ENCODE measurements at places on chromosomes 12 and 14.

- no peak for DNase-seq
Observed at GRCh38 chr12:128978067-128978466, 124.8 kb downstream of the GLT1D1 start.

- DNase-seq: no peak
Observed at GRCh38 chr14:97517566-97518234, 720.5 kb downstream of the VRK1 start.

DNA sequence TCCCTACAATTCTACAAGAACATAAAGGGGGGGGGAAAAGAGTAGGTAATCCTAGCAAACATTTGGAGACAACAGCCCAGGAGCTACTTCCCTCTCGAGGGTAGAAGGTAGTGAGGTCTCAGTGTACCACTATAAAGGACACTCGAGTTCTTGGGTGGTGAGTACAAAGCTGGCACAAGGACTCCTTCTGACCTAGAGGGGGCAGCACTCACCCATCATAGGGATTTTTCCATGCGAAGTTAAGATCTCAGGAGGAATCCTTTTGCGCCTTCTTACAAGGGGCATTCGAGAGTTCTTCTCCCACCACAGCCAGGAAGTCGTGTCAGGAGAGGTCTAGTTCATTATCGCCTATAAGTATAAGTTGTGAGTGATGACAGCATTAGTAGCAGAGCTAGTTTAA lies 200.2 kb upstream of the RBM19 start:
- DNase-seq: no peak

DNA sequence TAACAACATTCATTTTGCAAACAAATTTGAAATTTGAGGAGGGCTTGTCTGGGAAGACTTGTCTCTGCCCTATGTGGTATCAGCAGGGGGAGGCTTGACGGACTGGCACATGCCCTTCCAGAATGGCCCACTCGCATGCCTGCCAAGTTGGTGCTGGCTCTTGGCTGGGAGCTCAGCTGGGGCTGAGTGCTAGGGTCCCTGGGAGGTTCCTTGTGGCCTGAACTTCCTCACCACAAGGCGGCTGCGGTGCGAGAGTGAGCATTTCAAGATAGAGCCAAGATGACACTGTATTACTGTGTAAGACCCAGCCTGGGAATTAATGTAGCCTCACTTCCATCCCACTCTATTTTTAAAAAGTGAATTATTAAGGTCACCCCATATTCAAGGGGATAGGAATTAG lies 271.6 kb upstream of the PLEKHG7 start:
- no peak for DNase-seq

GRCh38 chr14:103562429-103563225 lies at the start of the genes BAG5 and COA8:
BAG5 (minus strand) TSS chr14:103562657; CDS start chr14:103561164, 1,493 bp downstream.
COA8 (plus strand) TSS chr14:103562960; CDS start chr14:103563002, 42 bp downstream.
- DNase-seq: peak; percentile 88

DNA sequence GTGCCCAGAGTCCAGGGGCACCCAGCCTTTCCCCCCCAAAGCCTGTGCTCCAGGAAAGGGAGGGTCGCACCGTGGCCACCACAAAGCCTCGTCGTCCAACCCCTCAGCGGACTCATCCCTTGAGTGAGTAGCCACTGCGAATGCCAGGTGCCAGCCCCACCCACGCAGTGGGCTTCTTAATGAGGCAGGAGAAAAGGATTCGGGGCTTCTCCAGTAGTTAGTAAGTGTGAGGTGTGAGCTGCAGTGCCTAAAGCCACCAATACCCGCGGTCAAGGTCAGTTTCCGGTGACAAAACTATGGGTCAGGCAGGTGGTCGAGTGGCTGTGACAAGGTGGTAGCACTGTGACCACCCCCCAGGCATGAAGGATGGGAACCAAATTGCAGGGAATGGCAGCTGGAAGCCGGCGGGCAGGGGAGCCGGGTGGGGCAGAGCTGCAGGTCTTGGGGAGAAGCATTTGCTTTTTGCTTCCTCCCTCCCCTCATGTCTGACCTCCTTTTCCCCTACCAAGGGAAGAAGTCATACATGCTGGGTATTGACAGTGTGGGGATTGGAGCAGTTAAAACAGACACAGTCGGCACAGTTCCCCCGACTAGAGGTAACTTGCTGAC lies 8.0 kb downstream of the RAN start:
- peak; percentile 47 for DNase-seq

GRCh38 chr12:91077228-91077954 lies 19.6 kb upstream of the KERA start:
- DNase-seq: no peak

- no peak for DNase-seq
Observed at GRCh38 chr14:73829526-73830431, 21.9 kb upstream of the PTGR2 start.

- DNase-seq: no peak
Observed at GRCh38 chr12:57451233-57451778, 3.8 kb upstream of the INHBE start.

DNA sequence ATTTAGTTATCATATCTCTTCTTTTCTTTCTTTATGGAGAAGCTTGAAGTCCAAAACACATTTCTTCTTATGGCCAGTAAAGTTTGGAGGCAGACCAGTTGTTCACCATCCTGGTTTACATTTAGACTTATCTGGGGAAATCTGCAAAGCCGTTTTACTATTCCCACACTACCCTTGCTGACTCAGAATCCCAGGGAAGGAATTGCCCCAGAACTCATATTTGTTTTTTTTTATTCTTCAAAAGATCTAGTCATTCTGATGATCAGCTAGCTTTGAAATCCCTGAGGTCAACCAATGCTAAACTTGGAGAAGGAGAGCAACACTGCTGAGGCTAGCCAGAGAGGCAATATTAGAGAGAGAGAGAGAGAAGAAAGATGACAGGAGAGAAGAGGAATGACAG lies 12.3 kb upstream of the LMO3 start:
- DNase-seq: no peak

- DNase-seq: no peak
Observed at GRCh38 chr14:50796390-50796789, 34.6 kb downstream of the NIN start.

DNA sequence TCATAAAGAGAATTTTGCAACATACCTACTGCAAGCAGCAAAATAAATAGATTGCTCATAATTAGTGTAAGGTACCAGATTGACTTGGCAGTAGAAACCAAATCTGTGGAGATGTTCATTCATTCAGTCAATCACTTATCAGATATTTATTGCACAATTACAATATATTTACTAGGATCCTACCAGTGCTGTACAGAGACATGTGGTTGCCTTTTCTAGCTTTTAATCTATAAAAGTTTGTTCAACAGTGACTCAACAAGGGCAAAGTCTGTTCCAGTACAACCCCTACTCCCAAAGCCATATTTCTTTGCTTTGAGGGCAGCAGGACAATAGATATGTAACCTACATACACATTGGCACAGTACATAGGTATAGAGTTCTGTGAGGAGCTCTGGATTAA lies 27.3 kb downstream of the ABCD2 start:
- no peak for DNase-seq

- DNase-seq: no peak
Observed at GRCh38 chr12:53991077-53991460, 6.1 kb downstream of the HOXC10 start.

DNA sequence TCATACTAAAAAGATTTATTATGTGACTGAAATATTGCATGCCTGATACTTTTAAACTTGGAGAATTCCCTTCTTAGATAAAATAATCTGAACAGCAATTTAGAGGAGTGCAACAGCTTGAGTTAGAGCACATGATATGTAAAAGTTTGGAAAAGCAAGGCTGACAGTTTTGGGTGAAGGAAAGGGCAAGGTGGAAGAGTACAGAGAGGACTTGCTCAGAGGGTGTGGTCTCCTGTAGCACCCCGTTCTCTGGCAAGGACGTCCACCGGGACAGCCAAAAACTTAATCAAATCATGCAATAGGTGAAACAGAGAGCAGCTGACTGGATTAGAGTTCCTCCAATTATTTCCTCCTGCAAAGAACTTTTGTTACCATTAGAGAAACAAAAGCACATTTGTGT lies 65.2 kb upstream of the PDZRN4 start:
- peak; percentile 83 for DNase-seq

DNA sequence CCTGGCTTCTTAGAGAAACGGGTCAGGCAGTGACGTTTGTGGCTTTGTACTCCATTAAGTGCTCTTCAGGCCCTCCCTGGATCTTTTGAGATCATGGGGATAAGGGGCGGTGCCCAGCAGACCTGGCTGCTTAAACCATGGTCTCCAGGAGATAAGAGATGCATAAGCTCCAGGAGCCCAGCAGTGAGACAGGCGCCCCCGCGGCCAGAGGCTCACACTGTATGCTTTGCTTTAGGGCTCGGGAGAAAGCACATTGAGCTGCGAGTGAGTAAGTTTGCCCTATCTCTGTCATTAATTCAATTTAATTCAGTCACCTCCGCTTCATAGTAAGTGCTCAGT lies 359.5 kb downstream of the CACNA1C start:
- DNase-seq: peak; percentile 60

DNA sequence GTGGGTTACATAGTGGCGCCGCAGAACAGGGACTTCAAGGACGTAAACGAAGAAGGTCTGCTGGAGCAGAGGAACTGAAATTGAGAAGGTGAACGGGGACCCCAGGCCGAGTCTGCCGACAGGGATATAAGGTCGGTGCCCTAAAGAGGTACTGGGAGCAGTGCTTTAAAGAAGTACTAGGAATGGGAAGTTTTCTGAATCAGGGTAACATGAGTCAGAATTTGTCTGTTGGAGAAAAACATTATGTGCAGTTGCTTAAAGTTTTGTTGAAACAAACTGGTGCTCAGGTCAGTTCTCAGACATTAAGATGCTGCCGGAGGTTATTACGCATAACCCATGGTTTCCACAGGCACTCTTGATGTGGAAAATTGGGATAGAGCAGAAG lies 14.8 kb upstream of the SLC10A1 start:
- DNase-seq: no peak

- DNase-seq: no peak
Observed at GRCh38 chr14:91135039-91135438, 21.2 kb downstream of the DGLUCY start.

DNA sequence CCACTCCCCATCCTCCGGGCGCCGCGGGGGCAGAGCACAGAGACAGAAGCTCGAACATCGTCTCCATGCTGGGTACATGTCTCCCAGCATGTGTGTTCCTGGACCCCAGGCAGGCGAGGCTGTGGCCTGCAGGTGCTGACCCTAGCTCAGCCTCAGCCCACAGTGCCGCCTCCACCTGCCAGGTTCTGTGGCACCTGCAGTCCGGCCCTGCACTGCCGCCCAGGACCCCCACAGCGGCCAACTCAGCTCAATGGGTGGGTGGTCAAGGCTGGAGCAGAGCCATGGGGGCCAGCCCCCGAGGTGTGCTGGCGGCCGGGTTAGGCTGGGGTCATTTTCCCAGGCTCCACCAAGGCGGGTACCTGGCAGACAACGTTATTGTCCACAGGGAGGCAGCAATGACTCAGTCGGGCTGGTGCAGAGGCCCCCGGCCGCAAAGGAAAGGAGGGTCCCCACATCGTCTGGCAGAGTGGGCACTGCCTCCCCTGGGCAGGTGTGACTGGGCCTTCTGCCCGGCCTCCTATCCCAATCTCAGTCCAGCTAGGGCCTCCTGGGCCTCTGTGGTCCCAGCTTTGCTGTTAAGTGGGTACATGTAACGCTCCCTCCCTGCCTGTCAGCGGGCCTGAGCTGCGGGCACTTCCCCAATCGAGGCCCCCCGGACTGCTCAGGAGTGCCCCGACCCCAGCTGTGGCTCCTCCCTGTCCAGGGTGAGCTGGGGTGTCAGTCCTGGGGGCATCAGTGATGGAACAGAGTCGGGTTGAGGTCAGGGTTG lies 20.2 kb upstream of the NUDT14 start:
- no peak for DNase-seq

GRCh38 chr14:27485193-27485592 lies 887.4 kb upstream of the NOVA1 start:
- DNase-seq: no peak

DNA sequence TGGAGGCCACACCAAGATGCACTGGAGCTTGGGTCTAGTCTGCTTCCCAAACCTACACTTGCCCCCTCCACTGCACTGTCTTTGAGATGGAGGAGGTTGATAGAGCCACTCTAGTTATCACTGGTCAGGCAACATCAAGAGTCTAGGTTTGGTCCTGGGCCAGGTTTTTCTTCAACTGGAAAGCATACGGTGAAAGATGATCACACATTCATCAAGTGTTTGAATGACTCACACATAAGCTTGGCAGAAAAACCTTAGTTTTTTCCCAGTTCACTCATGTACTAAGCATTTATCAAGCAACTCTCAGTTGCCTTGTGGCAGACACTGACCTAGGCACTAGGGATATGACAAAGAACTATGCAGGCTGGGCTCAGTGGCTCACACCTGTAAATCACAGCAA lies 84.5 kb downstream of the PLEKHG3 start:
- DNase-seq: no peak

DNA sequence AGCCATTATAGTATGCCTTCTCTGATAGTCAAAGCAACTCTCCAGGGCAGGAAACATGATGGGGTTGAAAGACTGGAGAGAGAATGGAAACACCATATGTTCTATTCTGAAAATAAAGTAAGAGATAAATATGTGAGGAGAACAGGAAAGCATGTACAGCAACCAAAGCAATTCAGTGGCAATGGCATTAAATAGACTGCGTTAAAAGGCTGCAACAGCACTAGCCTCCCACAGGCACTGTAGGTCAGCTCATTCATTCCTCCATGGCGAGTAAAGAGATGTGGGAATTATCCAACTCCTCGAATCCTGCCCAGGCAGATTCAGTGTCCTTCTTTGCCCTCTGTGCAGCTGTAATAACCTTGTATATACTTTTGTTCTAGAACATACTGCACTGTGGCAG lies 43.8 kb downstream of the ANO6 start:
- DNase-seq: no peak

- no peak for DNase-seq
Observed at GRCh38 chr14:73686901-73687300, 27.3 kb downstream of the PNMA1 start.

DNA sequence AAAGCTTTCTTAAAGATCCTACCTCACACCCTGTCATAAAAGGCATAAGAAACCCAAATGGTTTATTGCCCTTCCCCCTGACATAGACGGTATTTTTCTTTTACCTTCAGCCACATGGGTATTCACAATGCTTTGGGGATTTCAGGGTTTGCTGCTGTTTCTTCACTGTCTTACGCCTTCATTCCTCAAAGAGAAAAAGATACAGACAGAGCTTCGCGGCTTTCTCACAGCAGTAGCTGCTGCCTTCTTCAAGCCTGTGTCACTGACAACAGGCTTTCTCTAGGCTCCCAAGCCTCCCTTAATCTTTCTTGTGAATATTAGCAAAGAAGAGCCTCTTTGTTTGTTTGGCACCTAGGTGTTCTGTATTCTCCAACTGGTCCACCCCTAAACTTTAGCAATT lies 197.4 kb upstream of the ARID2 start:
- DNase-seq: no peak

DNA sequence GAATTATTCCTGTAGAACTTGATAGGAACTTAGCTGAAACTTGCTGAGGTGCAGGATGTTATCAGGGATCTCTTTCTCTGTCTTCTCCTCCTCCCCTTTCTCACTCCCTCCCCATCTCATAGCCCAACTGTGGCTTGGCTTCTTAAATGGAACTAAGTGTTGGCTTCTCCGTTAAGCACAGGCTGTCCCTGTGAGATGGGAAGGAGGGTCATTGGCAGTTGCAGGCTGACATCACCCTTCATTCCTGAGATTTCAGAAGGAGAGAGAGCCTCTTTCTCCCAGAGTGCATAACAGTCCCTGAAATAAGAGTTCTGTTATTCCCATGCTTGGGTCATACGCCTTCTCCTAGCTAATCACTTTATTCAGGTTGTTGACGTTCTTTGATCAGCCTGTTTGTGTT lies 162.0 kb downstream of the UNC79 start:
- DNase-seq: no peak

GRCh38 chr14:51318813-51319597 lies 79.0 kb downstream of the TMX1 start:
- DNase-seq: no peak

All from sigmoid colon (tissue), 7 donors.